NCI-H146 (cell line): ENCODE measurements at places on chromosomes 7 and 10.

- DNase-seq = no peak
Measured at GRCh38 chr7:23299770-23300300, 696 bp downstream of the MALSU1 start.

DNA sequence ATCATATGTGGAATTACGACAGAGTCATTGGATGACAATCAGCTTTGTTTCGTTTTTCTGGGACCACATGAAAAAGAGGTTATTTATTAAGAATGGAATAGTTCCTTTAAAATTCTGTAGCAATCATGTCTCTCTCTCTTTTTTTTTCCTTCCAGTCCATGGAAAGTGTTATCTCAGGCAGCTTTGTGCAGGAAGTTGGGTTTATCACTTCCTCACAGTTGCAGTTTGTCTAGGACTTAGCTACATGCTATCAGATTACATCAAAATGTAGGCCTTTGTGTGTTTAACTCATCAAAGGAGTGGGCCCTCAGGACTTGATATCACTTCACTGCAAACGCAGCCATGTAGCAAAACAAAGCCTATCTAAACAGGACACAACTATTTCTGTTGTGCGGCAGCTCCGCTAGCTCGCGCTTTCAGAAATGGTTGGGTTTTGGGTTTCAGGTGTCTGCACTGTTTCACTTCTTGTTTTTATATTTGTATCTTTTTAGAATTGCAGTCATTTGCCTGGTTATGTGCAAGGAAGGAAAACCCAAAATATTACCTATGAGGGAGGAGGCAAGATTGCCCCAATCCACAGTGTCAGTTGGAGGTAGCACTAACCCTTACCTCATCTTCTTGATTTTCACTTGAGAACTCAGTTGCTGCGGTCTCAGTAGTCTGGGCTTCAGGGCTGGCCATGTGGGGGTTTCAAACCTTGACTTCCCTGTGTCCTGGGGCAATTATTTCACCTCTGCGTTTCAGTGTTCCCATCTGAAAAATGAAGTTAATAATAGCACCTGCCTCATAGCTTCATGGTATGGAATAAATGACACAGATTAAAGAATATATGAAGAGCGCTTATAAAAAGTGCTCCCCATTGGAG lies 66.7 kb downstream of the HHEX start:
- DNase-seq = peak; percentile 55

DNA sequence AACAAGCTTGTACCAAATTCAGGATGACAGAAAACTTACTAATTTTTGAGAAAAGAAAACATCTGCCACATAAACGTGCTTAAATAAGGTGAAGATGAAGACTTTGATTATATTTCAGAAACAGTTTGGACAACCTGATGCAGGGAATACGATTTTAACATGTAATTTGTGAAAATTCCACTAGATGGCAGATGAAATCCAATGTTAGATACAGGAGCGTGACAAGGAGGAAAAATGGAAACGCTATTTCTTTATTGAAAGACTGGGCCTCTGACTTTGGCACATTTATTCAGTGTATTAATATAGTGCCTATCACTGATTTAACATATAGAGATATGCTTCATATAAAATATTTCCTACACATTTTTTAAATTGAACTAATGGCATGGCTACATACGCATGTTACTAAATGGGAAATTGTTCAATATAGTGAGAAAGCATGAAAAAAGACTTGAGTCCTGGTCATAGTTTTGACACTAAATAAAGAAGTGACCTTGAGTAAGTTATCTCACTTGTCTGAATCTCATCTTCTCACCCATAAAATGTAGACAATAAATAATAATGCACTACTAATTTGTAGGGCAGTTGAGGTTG lies 60.7 kb downstream of the CD36 start:
- DNase-seq = peak; percentile 14

DNA sequence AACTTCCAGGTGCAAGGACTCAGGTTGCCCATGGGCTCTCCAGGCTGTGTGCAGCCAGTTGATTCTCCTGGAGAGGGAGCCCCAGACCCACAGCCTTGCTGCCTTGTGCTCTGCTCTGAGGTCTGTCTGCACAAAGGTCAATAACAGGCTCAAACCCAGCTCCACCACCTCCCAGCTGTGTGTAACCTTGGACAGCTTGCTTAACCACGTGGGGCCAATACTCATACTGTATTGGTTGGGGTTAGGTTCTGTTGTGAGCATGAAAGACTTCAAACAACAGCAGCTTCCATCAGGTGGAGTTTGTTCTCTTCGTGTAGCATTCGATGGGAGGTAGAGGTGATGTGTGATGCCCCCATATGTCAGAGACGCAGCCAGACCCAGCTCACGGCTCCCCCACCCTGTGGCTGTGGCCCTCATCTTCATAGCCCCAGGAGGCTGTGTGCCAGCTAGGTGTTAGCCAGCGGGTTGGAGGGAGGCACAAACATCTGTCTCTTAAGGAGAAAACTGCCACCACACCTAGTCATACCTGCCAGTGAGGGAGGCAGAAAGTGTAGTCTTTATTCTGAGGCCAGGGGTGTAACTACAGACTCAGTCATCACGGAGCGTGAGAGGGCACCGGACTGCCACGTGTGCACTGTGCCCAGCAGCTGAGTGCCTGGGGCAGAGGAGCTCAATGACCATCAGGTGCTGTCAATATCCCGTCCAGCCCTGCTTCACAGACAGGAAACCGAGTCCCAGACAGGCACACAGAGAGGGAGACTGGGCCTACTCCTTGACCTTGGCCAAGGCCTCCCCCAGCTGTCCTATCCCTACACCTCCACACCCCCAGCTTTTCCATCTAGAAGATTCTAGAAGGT lies 8.1 kb upstream of the POLD2 start:
- peak; percentile 49 for DNase-seq

- no peak for DNase-seq
Measured at GRCh38 chr7:81457852-81458522, 311.9 kb downstream of the HGF start.

DNA sequence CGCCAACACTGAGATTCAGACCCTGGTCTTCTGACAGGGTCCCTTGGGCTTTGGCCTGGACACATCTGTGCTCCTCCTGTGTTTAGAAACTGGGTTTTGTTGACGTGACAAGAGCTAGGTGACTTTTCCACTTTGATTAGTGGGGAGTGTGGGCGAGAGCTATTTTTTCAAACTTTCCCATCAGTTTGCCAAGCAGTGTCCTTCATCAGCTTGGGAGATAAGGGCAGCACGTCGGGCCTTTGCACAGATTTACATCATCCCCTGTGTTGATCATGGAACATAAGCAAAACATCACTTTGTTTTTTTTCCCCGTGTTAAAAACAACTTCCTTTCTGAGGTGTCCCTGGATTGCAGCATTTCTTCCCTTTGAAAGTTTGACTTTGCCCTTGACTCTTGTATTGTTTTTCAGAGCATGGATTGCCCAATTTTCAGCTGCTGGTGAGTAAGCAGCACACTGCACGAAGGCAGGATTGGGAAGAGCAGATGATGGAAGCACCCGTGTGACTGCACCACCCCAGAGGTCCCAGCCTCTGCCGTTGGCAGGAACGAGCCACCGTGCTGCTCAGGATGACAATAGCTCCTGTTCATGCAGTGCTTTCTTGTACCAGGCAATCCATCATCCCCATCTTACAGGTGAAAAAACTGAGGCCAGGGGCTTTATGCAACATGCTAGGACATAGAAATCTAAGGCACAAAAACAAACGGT lies 6.4 kb upstream of the IGFBP1 start:
- no peak for DNase-seq

DNA sequence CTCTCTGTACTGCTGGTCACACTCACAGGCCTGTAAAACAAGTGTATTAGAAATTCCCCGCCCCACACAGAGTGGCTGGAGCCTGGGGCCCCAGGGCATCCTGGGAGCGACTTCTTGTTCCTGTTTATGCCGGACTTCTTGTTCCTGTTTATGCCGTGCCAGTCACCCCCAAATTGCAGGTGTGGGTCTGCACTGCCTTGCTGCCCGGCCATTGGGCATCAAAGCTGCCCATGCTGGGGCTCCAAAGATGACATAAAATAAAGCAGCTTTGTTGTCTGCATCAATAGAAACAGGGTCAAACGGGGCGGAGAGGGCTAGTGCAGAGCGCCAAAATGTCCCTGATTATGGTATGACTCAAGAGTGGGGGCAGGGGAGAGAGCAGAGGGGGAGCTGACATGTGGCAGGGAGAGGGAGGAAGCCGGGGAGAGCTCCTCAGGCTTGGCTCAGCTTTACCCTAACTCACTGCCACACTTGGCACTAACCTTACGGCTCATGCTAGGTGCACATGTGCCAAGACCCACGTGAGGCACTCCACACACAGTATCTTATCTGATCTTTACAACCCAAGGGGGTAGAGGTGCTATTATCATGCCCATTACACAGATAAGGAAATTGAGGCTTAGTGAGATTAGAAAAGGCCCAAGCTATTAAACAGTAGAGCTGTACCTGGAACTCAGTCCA lies 98.4 kb downstream of the PIP4K2A start:
- DNase-seq = peak; percentile 84

GRCh38 chr7:134140889-134141867 lies 14.0 kb downstream of the LRGUK start:
- peak; percentile 58 for DNase-seq

DNA sequence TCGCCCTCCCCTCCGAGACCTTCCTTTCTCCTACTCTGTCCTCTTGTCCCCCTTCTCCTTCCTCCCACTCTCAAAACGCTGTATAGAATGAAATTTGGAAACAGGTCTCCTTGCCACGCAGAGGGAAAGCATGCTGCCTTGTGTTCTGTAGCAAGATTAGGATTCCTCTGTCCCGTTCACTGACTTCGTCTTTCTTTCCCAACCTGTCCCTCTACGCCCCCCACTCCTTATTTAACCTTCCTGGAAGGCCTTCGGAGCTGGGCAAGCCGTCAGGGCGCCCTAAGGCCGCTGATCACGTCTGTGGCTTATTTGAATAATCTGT lies 1.3 kb downstream of the HOXA9 start:
- no peak for DNase-seq

GRCh38 chr10:116208956-116209567 lies 63.9 kb downstream of the GFRA1 start:
- no peak for DNase-seq

GRCh38 chr10:96450529-96451207 lies 63.1 kb downstream of the TLL2 start:
- DNase-seq = peak; percentile 58

GRCh38 chr10:12504176-12504575 lies 154.8 kb downstream of the CAMK1D start:
- no peak for DNase-seq

DNA sequence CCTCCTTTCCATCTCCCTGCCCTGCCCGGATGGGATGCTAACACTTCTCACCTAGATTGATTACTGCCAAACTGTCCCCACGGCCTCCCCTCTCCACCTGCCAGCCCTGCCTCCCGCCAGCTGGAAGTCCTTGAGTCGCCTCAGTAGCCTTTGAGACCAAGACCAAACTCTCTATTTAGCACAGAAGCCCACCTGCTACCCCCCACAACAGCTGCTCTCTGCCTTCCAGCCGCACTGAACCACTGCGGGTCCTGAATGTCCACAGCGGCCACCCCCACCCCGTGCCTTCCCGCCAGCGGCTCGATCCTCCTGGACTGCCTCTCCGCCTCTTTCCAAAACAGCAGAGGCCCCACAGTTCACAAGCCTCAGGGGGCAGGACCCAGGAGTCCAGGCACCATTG lies 39.0 kb downstream of the FKBP6 start:
- no peak for DNase-seq

- DNase-seq = peak; percentile 33
Measured at GRCh38 chr10:6204063-6204340, 1.3 kb downstream of the PFKFB3 start.

GRCh38 chr10:30742471-30742870 lies 112.9 kb upstream of the LYZL2 start:
- no peak for DNase-seq
